ENCODE measurements at places on chromosomes 6 and 20.
A peak's percentile ranks its signal among the peaks of the same experiment; 100 is the strongest.

GRCh38 chr6:6317825-6318733 is 2.4 kb downstream of the F13A1 start:
- no peak for DNase-seq

GRCh38 chr20:54070187-54070987 is at the start of gene BCAS1:
TSS of gene BCAS1 (minus strand) at chr20:54070594. CDS start at chr20:54058718, 11,876 bp downstream.
- DNase-seq = no peak

DNA sequence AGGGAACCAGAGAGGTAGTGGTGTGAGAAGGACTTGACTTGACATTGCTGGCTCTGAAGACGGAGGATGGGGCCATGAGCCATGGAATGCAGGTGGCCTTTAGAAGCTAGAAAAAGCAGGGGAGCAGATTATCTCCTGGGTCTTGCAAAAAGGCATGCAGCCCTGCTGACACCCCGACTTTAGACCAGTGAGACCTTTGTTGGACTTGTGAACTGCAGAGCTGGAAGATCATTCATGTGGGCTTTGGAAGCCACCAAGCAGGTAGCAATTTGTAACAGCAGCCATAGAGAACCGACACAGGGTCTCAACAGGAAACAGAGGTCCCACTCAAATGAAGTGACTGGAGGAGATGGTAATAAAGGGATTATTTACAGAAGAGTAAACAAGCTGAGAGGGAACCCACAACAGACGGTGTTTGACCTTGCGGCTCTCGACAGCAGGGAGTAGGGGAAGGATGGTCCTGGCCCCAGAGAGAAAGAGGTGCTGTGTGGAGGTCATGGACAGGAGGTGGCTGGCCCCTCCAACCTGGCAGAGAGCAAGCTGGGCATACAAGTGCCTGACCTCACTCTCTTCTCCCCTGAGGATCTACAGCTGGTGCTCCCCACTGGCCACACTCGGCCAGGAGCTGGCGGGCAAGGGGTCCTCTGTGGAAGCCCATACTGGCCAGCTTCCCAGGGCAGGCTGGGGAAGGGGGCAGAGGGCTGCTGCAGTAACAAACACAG is 43.9 kb downstream of the SLC22A23 start:
- DNase-seq = no peak

GRCh38 chr6:42916288-42916687 is 435 bp downstream of the PTCRA start:
- DNase-seq = no peak

- DNase-seq = no peak
Observed at GRCh38 chr6:76742919-76743318, 670.5 kb upstream of the IMPG1 start.

- DNase-seq = no peak
Observed at GRCh38 chr6:53492860-53493634, 51.9 kb downstream of the GCLC start.

DNA sequence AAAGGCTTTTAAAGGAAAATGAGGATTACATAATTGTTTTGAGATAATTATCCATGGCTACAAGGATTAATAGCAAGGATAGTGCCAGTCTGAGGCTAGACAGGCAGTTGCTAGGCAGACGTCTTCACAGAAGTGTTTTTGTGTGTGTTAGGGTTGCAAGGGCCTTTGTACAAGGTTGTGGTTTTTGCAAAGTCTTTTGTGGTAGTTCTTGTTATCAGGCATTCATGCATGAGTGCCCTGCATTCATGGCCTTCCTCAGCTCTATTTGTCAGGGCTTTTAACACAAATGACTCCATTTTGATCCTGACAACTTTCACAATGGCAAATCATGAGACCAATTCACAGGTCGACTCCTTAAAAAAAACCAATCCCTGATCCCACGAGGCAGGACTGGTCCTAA is 68.1 kb upstream of the TXNDC5 start:
- DNase-seq = peak; percentile 65

- no peak for DNase-seq
Observed at GRCh38 chr6:34717466-34717865, 20.9 kb upstream of the ILRUN start.

GRCh38 chr6:41723530-41724227 is 11.7 kb downstream of the TFEB start:
- peak; percentile 69 for DNase-seq

DNA sequence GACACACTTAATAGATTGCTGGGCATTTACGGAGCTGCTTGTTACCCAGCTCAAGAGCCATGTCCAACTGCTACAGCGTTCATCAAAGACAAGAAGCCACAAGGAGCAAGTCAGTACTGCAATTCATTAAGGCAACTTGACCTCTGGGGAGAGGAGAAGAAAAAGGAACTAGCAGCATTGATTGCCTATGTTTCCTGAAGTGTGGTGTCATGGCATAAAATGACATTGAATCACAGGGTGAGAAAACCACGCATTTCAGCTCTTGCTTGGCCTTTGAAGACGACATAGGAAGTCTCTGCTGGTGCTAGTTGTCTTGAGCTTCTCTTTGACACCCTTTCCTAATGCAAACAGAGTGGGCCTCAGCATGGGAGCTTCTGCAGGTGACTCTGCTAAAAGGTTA is 139.1 kb downstream of the CDH26 start:
- DNase-seq = no peak

DNA sequence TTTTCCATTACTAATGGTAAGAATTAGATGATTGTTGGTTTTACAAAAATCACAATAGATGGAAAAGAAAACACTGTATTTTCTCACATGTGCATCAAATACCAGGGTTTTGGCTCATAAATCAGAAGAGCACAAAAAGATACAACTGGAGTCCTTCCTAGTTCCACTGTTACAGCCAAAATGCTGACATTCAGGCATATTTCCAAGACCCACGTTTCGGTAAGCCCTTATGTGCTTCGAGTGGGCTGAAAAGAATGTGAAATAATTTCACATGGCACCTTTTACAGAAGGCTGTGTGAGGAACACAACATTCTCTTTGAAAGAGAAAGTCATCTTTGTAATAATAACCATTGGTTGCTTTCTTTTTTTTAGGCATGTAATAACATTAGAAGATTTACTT is 326.7 kb upstream of the FLRT3 start:
- no peak for DNase-seq

- no peak for DNase-seq
Observed at GRCh38 chr6:139325686-139326085, 33.9 kb upstream of the TXLNB start.

DNA sequence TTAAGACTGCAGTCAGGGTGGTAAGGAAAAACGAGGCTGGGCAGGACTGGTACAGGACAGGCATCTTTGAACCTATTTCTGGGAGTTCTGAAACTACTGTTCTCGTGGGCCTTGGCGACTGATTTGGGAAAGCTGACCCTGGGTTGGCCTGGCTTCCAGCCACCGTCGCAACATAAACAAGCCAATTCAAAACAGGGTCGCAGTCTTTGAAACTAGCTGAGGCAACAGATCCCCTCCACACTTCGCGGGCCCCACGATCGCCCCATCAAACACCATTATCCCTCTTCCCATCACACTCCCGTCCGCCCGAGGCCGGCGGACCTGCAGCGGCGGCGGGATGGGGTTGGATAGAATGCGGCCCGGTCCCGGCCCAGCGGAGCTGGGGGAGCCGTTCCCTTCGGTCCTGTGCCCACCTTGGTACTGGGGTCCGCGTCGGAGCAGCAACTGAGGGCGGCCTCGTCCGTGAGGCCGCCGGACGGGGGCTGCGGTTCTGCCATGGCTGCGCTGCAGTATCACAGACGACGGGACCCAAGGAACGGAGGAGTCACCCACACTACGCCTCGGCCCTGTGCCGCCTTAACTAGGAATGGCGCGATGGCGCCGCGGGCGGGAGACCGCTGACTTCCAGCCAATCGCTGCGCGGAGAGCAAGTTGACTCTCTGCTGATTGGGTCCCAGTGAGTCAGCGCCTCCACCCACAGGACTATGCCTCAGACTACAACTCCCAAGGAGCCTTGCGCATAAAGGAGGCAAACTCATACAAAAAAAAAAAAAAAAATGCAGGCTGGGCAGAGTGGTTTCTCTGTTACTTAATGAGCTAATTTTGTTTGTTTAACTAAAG is at the start of gene GLO1:
TSS of gene GLO1 (minus strand) at position 588 of the 840 bp plus-strand sequence. CDS start at position 497, 91 bp downstream.
- DNase-seq = peak; percentile 97

- no peak for DNase-seq
Observed at GRCh38 chr20:9068841-9069663, at the start of gene PLCB4. TSS of gene PLCB4 (plus strand) at chr20:9069087. CDS start at chr20:9307815, 238,728 bp downstream.

DNA sequence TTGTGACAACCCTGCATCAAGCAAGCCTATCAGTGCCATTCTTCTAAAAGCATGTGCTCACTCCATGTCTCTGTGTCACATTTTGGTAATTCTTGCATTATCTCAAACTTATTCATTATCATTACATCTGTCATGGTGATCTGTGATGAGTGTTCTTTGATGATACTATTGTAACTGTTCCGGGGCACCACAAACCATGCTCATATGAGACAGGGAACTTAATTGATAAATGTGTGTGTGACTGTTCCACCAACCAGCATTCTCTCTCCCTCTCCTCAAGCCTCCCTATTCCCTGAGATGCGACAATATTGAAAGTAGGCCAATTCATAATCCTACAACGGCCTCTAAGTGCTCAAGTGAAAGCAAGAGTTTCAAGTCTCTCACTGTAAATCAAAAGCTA is 4.0 kb downstream of the HUS1B start:
- no peak for DNase-seq

DNA sequence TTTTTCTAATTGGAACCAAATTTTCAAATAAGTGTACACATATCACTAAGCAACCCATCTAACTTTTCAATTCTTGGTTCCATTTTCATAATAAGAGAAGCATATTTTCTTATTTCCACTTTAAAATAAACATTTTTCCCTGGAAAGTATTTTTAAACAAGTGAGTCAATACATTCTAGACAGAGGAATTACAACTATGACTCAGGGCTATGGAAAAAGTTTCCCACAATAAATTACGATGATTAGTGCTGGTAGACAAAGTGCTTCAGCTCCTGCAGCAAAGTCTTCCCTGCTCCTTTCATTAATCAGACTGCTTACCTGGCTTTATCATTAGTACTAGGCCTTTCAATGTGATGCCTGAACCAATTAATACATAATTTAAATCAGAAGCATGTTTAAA is 322.5 kb downstream of the HACE1 start:
- peak; percentile 43 for DNase-seq

DNA sequence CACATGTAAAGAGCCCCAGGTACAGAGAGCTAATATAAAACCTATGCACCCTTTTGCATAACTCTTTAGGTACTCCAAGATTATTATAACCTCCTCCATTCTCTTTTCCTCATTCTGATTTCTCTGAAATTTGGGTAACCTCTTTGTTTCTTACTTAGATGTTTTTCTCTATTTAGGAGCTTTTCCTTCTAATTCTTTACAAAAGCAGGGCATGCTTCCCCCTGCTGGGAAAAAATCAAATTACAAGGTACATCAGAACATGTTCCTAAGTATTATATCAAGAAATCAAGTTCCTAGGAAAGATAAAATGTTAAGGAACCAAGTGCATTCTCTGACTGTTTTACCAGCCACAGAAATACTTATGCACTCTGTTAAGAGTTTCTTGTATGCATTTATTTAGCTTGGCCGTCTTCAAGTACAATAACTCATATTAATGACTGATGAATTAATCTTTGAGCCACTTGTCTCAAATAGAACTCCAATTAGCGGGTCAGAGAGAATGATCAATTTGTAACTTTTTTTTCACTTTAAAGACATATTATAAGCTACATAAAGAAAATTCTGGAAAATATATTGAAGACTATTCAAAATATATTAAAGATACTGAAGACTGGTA is 2.1 kb downstream of the KHDRBS2 start:
- DNase-seq = peak; percentile 1

GRCh38 chr6:123105561-123105960 is 109.5 kb downstream of the CLVS2 start:
- DNase-seq = no peak

GRCh38 chr20:34251619-34252018 is 10.4 kb downstream of the ASIP start:
- no peak for DNase-seq

DNA sequence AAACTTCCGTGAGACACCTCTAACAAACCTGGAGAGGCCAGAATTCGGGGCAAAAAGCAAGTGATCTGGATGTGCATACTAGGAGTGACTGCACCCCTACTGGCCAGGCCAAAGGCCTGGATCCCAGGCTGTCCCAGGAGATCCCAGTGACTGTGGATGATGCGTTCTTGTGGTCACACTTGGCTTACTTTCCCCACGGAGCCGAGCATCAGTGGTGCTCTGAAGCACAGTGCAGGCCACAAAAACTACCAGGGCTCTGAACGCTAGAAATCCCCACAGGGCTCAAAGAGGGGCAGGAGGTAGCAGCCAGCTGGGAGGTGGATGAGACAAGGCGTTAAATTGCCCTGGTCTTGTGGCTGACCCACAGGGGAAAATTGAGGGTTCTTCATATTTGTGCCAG is 7.1 kb downstream of the TRIM26 start:
- no peak for DNase-seq

DNA sequence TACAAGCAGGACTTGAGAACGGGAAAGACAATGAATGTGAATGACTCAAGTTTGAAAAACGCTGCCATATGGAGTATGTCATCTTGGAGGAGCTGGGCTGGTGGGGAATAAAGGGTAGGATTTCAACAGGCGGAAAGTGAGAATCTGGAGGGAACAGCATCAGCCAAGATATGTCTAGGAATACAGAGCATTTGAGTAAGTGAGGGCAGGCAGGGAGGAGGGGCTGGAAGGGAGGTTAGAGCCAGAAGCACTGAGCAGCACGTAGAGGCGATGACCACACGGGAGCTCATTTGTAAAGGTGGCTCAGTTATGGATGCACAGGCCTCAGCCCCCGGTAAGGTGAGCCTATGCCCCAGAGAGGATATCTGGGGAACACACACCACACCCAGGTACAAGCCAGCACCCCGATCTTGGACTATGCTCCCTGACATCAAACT is 115.1 kb downstream of the ZMYND8 start:
- peak; percentile 62 for DNase-seq

- DNase-seq = no peak
Observed at GRCh38 chr6:77173472-77174074, 289.7 kb downstream of the HTR1B start.

GRCh38 chr20:25044660-25045342 is 13.1 kb downstream of the ACSS1 start:
- DNase-seq = no peak
